ENCODE measurements at places on chromosomes 2 and 18.

- no peak for DNase-seq
Observed at GRCh38 chr2:235851828-235852525, 316.2 kb downstream of the GBX2 start.

GRCh38 chr18:79218605-79219190 is 149.5 kb downstream of the ATP9B start:
- DNase-seq, result no peak

DNA sequence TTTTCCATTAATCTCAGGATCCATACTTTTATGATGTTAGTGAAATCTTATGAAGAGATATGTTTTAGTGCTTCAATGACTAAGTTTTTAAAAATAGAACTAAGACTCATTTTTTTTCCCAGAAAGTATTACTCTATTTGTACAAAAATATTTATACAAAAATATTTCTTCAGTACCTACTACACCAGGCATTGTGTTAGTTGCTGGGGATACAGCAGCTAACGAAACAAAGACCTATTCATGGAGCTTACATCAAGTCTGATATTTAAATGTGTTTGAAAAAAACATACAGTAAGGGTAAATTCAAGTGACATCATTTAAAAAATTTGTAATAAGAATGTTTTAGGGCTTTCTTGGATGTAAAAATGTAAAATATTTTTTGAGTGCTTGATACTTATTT is 11.6 kb downstream of the VAPA start:
- no peak for DNase-seq

GRCh38 chr18:76973520-76974266 is 151.3 kb downstream of the ZNF236 start:
- DNase-seq, result no peak

- DNase-seq, result no peak
Observed at GRCh38 chr18:42436222-42436765, 481.3 kb downstream of the PIK3C3 start.

GRCh38 chr2:62698653-62699052 is 6.9 kb upstream of the EHBP1 start:
- no peak for DNase-seq

- DNase-seq, result no peak
Observed at GRCh38 chr2:72915320-72915906, 1.9 kb upstream of the EMX1 start.

- no peak for DNase-seq
Observed at GRCh38 chr2:162787616-162788015, 51.0 kb downstream of the KCNH7 start.

GRCh38 chr2:203719456-203720410 is 13.3 kb downstream of the CD28 start:
- DNase-seq, result no peak

Data from NCI-H1436 (cell line).